ENCODE measurements at places on chromosomes 16 and 17.

- no peak for DNase-seq
Observed at GRCh38 chr17:21530841-21531240, 154.7 kb downstream of the KCNJ12 start.

DNA sequence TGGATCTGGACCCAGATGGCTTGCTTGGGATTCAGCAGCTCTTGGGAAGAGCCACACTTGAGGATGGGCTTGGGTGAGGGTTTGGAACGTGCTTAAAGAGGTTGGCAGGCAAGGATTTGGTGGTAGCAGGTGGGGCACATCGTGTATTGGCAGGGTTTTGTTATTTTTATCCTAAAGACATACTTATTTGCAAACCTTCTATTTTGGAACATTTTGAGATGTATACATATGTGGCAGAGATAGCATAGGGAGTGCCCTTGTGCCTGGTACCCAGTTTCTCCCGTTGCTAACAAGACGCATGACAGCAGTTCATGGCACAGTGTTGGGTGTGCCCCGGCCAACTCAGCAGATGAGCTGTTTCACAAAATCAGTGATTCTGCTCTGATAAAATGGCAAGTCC is 9.1 kb downstream of the BANP start:
- DNase-seq, result no peak

GRCh38 chr17:75059369-75060345 is 12.6 kb downstream of the KCTD2 start:
- no peak for DNase-seq

DNA sequence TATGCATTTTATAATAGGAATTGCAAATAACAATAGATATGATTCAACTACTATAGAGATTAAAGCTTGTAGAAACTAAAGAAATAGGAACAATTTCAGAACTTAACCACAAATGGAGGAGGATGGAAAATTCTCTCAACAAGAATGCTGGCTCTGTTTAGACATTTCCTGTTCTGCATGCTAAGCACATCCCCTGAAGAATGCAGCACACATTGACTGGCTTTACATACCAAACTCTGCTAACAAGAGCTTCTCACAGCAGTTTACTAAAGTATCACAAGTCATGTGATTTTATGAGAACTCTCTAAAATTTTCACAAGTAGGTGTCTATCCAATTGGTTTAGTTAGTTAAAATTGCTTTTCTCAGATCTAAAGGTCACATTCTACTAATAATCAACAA is 85.2 kb downstream of the SPAG9 start:
- no peak for DNase-seq

DNA sequence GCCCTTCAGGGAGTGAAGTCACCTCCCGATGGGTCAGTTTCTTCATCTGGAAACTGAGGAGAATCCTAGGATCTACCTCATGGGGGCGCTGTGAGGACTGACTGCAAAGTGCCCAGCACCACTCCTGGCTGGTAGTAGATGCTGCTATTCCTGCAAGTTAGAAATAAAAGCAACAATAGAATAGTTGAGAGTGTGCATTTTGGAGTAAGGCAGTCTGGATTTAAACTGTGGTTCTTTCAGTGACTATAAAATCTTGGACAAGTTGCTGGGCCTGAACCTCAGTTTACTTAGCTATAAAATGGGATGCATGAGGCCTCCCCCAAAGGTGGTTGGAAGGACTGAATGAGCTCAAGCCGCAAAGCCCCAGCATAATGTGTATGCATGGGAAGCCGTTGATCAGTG is 70.6 kb downstream of the CYB5B start:
- no peak for DNase-seq

DNA sequence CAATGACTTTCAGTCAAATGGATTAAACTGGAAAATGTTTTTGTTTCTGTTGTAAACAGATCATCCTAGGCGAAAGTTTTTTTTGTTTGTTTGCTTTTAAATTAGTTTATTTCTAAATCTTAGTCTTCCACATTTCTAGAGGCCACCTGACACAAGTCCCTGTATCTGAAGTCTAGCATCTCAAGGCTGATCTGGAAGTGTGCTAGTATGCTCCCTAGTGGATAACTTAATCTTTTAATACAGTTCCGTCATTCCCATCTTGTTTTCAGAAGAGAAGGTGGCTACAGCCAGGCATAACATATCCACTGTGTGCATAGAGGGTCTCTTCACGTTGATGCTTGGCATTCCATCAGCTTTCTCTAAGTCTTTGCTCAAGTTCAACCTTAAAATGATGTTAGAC is 7.6 kb downstream of the IFT20 start:
- no peak for DNase-seq

GRCh38 chr16:10989559-10989958 is 45.2 kb downstream of the CLEC16A start:
- DNase-seq, result no peak

- DNase-seq, result no peak
Observed at GRCh38 chr16:35148748-35149147, 1689.3 kb downstream of the TP53TG3F start.

DNA sequence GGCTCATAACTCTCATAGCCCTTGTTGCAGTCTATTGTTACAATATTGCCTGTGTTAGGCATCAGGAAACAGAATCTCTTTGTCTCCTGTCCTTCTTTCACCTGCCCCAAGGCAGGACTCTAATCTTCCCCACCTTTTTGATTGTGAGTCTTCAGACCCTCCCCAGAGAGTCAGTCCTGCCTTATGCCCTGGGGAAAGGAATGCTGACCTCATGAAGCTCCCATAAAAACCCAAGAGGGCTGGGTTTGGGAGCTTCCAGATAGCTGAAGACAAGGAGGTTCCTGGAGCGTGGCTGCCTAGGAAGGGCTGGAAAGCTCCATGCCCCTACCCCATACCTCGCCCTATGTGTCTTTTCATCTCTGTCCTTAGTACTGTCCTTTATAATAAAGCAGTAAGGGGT is 688.8 kb downstream of the WWOX start:
- DNase-seq, result no peak

DNA sequence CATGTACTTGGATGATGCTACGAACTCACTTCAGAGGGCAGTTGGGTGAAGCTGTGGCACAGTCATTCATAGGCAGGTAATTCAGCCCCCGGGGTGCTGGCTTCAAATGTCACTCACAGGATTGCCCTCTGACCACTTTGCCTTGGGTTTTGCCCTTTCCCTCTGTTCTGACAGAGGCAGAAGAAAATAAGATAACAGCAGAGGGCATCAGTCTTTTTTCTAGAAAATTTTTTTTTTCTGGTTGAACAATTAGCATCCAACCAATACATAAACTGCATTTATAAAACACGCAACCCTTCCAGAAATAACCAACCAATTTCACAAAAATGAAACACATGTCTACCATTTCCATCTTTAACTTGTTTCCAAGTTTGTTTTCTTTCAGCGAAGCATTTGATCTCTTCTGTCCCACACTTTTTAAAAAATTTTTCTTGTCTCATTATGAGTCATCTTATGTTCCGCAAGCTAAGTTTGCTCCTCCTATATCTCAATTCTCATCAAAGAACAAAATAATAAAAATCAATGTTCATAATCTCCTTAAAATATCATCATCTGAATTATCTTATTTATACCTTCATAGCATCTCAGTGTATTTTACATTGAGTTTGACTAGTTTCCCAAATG is 15.6 kb downstream of the NACA2 start:
- DNase-seq, result no peak

DNA sequence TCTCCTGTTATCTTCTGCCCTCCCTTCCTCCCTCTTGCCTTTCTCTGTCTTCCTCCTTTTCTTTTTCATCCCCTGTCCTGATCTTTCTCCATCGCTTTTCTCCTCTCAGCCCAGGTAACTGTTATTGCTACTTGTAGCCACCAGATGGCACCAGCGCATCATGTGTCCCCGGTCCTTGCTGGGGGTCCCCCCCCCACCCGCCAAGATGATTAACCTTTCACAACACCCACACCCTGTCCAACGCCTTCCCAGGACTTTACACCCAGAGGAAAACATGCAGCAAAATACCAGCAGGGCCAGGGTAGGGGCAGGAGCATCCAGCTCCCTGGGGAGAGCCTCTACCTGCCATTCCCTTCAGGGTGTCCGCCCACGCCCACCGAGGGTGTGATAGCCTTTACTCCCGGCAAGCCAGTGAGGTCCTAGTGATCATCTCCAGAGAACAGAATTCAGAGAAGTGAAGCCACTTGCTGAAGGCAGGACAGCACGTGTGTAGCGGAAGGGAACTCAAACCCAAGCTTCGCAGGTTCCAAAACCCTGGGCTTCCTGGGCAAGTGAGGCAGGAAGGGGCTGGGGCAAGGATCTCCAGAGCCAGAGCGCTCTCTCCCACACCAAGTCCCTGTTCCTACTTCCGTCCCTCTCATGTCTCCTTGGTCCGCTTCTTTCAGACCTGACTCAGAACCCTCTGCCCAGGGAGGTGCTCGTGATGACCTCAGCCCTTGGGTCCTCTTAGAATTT is 13.4 kb upstream of the TAC4 start:
- DNase-seq, result no peak

DNA sequence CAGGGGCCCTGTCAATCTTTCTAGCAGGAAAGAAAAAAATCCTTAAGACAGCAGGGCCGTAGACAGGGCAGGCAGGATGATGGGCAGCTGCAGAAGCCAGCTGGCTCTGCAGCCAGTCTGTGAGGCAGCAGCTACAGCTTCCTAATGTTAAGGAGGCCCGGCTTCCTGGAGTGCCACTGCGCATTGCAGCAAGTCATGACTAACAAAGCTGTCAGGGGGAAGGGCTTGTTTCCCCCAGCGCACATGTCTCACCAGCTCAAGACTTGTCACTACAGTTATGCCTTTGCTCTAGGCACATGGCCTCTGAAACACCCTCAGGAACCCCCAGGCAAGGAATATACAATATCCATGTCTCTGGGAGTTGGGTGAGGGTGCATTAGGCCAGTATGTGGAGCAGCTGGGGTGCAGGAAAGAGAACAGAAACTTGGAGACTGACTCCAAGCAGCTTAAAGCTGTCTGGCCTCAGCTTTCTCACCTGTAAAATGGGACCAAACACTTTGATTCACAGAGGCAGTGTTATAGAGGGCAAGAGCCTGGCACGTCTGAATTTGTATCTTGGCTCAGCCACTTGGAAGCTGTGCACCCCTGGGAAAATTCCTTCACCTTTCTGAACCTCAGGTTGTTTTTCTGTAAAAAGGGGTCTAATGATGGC is 220.0 kb downstream of the HAPSTR1 start:
- no peak for DNase-seq

DNA sequence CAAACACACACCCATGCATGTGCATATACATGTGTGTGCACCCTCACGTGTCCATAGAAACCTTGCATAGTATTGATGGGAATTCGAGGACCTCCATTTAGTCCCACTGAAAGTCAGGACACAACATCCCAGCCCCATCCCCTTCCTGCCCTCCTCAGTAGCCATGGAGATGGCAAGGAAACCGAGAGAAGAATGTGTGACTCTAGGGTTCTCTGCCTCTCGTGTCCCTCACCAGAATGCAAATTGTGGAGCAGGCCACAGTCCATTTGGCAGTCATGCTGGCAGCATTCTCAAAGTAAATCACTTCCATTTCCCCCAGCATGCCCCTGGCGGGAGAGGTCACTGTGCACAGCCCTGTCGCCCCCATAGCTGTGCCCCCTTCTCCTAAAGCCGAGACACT is 141.1 kb downstream of the MSI2 start:
- DNase-seq, result no peak

- DNase-seq, result no peak
Observed at GRCh38 chr17:44318077-44318892, 6.3 kb downstream of the SLC25A39 start.

DNA sequence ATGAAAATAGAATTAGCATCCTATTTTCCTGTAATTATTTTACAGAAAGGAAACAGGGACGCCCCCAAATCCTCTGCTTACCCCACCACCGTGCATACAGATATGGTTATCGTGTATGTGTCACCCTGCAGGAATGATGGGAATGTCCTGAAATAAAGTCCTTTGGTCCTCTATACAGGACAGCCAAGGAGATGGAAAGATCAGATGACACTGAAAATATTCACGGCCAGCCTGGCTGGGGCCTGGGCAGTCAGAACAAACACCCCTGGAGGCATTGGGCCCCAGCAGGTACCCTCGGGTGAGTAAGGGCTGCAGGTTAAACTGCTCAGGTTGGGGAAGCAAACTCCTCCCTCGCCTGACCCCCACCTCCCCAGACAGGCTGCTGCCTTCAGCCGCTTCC is 368.0 kb downstream of the FOXL1 start:
- no peak for DNase-seq

DNA sequence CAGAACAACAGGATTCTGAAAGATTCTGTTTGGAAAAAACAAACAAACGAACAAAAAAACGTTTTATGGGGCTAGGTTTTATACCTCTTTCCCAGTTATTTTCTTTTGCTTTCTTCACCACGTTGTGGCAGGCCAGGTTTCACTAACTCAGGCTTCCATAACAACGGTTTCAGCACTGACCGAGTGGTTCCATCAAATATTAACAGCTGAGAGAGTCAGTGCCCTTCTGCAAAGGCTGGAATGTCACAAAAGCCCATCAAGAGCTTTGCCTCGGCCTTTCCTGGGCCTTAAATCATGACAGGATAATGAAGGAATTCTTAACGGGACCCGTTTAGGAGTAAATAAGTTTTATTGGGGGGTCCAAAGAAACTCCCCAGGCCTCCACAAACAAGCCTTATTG is 34.2 kb downstream of the MPHOSPH6 start:
- no peak for DNase-seq

GRCh38 chr17:50598487-50598886 is 36.2 kb upstream of the ABCC3 start:
- no peak for DNase-seq

DNA sequence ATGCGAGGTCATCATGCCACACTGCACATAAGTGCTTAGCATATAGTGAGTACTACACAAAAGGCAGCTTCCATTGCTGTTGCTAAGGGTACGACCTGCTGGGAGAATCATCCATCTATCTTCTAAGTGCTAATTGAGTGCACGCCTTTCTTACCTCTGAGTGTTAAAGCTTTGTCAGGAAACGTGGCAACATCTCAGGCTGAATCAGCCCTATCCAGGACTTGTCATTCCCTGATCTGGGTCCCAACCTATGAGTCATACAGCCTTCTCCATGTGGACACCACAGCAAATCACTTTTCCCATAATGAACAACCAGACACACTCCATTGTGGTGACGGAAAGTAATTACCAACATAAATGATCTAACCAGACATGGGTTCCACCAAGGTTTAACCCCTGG is 201.1 kb upstream of the MAF start:
- DNase-seq, result no peak

DNA sequence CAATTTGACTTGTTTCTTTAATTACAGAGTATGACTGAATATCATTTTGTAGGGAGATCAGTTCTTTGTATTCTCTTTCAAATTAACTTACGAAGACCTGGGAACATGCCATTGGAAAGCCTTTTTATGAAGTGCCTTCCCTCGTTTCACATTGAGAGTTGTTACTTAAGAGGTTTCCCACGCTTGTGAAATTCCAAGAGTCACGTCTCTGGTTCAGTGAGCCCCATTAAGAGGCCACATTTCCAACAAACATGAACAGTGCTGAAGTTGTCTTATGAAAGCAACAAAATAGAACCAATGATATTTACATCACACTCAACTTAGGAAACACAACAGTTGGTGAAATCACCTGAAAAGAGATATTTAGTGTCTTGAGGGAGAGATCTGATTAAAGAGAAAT is 334.1 kb downstream of the TOX3 start:
- DNase-seq, result no peak

GRCh38 chr17:4959261-4959965 is 8.2 kb downstream of the SPAG7 start:
- no peak for DNase-seq

- no peak for DNase-seq
Observed at GRCh38 chr16:24668481-24669061, 60.9 kb upstream of the TNRC6A start.
